ENCODE measurements at places on chromosomes 3 and 15.

- DNase-seq: no peak
Measured at GRCh38 chr3:176628101-176628639, 569.1 kb downstream of the TBL1XR1 start.

GRCh38 chr3:54434756-54435155 is 312.4 kb downstream of the CACNA2D3 start:
- DNase-seq: no peak

DNA sequence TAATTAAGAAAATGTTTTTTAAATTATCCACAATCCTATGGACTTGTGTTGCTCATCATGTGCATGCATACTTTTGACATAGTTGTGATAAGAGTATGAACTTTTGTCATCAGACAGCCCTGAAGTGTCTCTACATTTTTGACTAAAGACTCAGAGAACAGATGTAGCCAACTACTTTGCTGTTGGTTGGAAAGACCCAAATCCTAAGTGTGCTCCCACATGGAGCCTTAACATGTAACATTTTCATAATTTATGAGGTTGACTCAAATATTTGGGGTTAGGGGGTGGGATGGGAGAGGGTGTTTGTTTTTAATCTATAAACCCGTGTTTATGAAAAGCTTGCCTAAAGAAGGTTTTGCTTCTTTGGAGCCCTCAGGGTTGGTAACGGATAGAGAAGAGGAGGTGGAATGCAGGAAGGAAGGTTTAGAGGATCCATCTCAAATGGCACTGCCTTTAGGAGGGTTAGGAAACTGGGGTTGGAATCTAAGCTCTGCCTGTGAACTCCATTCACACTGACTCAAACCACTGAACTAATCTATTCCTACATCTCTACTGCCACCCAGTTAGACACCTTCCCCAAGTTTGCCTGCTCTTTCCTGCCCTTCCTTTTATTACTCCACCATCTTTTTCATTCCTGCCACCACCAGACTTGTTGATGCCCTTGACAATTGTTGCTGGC is 3.7 kb downstream of the BOC start:
- DNase-seq: no peak

GRCh38 chr3:31876331-31876730 is 104.7 kb downstream of the OSBPL10 start:
- DNase-seq: no peak

GRCh38 chr3:44642337-44642736 is 6.2 kb upstream of the ZNF35 start:
- DNase-seq: no peak

GRCh38 chr15:99158626-99159412 is 53.9 kb downstream of the SYNM start:
- no peak for DNase-seq

DNA sequence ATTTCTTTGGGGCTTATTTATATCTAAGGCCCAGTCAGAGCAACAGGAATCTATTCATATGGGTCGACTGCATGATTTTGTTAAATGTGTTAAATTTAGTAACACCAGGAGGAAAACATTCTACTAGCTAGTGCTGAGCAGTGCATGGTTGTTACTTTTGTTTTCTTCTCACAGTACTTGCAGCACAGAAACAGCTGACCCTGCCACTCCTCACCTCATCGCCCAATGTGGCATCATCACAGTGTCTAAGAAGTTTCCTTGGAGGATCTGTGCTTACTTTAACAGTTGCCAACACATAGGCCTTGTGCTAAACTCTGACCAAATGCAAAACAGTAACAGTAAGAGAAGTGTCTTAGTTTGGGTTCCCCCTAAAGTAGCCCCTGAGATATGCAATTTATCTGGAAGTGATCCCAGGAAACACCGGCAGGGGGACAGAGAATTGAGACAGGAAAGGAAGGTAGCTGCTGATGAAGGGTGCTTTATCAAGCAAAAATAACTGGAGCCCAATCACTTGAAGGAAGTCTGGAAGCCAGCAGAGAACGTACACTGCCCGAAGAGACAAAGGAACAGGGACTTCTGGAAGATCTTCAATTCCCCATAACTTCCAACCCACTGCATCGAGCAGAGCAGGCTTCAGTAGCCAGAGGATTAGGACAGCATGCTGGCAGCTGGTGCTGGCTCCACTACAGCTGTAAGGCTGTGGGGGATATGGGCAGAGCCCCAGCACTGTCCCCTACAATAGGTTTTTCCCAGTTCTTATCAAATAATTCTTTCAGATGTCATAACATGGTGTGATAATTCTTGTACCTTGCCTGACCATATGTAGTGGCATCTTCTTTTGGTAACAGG is 36.0 kb upstream of the ULK4 start:
- no peak for DNase-seq

DNA sequence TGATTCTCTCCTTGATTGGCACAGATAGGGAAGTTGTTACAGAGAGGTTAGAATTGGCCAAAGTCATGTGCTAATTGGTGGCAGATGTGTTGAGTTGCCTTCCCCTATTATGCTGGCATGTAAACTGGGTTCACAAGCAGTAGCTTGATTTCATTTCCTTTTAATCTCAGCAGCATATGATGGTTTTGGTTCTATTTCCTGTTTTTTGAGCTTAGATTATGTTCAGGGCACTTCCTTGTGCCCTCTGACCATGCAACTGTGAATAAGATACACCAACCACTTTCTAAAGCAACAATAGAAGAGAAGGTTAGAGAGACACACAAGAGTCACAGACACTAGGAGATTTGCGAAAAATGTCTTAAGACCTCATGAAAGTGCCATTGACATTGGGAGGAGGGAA is 16.5 kb downstream of the HPS3 start:
- DNase-seq: no peak

GRCh38 chr3:52073490-52073889 is 17.1 kb upstream of the DUSP7 start:
- no peak for DNase-seq

DNA sequence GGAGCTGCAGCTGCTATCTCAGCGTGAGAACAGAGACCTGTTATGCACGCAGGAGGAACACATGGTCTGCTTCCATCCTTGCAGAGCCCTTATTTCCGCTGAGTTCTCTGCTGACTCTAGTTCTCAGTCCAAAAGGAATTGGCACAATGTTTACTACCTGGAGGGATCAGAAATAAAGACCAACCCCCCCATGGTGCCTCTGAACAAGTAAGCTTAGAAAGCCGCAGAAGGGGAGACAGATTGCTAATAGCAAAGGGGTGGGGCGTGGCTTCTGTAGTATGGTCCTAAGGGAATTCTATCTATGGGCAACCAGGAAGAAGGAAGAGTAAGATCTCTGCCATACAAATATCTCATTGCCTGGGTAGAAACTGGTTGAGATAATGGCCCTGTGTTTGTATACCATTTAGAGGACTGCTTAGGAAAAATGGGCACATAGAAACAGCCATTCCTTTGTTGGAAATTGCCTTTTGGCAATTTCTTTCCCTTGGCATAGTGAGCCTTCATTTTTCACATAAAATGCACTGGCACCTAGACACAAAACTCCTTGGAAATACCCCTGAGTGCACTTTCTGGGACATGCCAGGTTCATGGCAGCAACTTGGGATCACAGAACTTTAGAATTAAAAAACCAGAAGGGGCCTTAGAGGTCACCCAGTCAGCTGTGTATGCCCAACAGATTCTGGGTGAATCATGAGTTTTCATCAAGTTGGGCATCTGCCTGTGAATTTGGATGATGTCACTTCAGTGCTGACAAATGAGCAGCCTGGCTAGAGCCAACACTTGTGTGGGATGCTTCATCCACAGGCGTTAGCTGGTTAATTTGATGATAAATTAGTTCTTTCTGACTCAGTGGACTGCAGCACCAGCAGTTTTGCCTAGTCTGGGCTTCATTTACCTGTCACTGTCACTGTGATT is 57.4 kb upstream of the STXBP5L start:
- DNase-seq: no peak

GRCh38 chr3:111737047-111737705 is 121.9 kb upstream of the PHLDB2 start:
- no peak for DNase-seq
